Astrocyte (in vitro differentiated cells and primary cell): ENCODE measurements at places on chromosomes 6 and 20. TPM values are rescaled to one million over a fixed set of nuclear protein-coding genes. Genes with fewer than 3 reads are reported as not detected.
A peak's percentile ranks its signal among the peaks of the same experiment; 100 is the strongest.

The OARD1 gene
- total RNA-seq = 10.6 and 14.3 TPM in 2 replicates

The PDCD2 gene
- 60.2 and 68.4 TPM in 2 replicates for total RNA-seq

The HDGFL1 gene
- not detected in 2 replicates for total RNA-seq

The SLC23A2 gene
- 19.2 and 20.8 TPM in 2 replicates for total RNA-seq

The TTBK1 gene
- total RNA-seq = 0.14 TPM in 1 of 2 replicates, not detected in the other

The SRSF6 gene
- 149 and 150 TPM in 2 replicates for total RNA-seq

The ARMH2 gene
- total RNA-seq = not detected in 2 replicates

- no peak for DNase-seq
Measured at GRCh38 chr20:8587251-8587650, 455.2 kb downstream of the PLCB1 start.

DNA sequence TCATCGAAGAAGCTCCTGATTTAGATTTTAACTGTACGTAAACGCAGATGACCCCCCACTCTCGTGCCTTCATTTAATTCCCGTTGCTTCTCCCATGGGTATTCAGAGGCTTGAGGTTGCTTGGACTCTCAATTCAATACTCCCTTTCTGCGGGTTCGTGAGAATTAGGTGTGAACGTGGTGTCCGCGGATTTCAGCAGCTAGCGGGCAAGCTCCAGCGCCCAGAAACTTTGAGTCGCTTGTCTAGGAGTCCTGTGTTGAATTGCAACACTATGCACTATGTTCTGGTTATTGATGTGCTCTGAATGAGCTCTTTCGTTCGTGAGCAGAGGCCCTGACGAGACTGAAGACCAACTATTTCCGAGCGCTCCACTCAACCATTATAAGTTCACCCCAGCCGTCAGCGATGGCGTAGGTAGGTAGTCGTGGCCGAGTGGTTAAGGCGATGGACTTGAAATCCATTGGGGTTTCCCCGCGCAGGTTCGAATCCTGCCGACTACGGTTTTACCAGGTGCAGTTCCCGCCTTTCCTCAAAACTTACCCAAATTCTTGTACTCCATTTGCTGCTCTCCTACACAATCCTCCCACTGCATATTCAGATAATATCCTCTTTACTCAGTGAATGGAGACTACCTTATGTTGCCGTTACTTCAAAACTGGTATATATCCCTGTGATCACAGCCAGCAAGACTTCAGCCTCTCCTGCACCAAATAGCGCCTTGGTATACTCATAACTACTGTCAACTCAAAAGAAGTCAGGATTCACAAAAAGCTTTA lies 72.6 kb upstream of the ZNF184 start:
- peak; percentile 73 for DNase-seq

- no peak for DNase-seq
Measured at GRCh38 chr20:57743450-57744095, 33.8 kb upstream of the PMEPA1 start.

- no peak for DNase-seq
Measured at GRCh38 chr6:108009894-108010293, 51.9 kb upstream of the SEC63 start.

DNA sequence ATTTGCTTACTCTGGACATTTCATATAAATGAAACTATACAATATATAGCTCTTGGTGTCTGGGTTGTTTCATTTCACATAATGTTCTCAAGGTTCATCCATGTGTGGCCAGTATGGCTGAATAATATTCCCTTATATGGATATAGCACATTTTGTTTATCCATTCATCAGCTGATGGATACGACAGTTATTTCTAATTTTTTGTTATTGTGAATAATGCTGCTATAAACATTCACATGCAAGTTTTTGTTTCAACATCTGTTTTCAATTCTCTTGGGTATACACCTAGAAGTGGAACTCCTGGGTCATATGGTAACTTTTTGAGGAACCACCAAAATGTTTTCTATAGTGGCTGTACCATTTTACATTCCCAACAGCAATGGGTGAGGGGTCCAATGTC lies 101.1 kb downstream of the CDK19 start:
- no peak for DNase-seq

- DNase-seq = no peak
Measured at GRCh38 chr6:32432050-32432450, 7.6 kb upstream of the HLA-DRA start.

DNA sequence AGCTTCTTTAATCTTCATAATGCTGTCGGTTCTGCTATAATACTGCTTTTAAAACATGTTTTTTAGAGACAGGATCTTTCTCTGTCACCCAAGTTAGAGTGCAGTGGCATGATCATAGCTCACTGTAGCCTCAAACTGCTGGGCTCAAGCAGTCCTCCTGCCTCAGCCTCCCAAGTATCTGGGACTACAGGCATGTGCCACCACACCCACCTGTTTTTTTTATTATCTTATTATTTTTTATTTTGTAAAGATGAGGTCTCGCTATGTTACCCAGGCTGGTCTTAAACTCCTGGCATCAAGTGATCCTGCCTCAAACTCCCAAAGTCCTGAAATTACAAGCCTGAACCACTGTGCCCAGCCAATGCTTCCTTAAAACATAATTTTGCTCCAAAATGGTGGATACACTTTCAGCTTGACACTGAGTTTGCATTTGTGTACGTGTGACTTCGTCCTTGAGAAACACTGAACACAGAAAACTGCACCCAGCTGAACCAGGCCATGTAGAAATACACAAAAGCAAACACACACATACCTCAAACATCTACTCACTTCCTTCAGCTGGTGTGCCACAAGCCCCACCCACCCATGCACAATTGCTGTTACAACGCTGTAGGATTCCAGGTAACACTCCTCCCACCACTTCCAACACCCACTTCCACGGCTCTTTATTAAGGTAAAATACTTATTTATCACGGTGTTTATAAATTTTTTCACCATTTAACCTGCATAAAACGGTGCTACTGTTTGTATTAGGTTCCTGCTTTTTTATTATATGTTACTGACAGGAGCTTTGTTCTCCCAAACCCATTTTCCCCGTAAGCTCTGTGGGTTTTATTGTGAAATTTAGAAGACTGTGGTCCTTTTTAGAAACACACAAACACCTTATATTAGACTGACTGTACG lies 109.1 kb downstream of the TSHZ2 start:
- DNase-seq = peak; percentile 90

- peak; percentile 45 for DNase-seq
Measured at GRCh38 chr6:21971541-21971940, 325.3 kb downstream of the PRL start.

DNA sequence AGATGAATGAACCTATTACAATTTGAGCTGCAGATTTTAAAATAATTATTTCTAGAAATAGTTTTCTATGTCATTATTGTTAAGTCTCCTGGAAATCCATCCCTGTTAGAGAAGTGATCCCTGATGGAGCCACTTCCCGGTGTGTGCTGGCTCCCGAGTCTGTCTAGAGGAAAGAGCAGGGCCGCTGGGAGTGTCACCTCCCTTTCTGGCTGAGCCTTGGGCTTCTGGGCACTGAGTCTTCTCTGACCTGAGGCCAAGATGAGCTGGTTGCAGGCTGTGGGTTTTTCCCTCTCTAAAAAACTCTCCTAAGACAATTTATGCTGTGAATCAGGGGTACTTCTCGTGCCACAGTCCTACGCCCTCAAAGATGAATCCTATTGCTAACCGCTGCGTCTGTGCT lies 28.8 kb upstream of the TCFL5 start:
- DNase-seq = no peak

- DNase-seq = no peak
Measured at GRCh38 chr6:13563009-13563408, 11.4 kb upstream of the SIRT5 start.

GRCh38 chr20:31894980-31895675 lies 24.7 kb downstream of the TTLL9 start:
- peak; percentile 11 for DNase-seq

DNA sequence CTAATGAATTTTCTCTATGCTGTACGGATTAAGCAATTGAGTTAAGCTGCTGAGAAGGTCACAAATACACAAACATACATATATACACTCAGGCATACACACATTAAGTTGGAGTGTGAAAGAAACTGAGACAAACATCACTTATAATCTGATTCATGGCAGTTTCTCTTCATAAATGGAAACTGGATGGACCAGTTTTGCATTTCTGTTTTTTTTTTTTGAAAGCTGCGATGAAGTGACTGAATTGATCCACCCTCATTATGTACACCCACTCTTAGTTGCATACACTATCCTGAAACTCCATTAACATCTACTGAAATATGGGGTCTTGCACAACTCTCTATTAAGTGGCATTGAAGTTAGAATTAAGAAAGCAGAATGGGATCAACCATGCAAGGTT lies 32.9 kb upstream of the TENT5A start:
- DNase-seq = no peak

- DNase-seq = peak; percentile 87
Measured at GRCh38 chr6:88650029-88650619, 313.3 kb downstream of the RNGTT start.

GRCh38 chr20:45111285-45111684 lies 3.7 kb downstream of the WFDC5 start:
- no peak for DNase-seq

DNA sequence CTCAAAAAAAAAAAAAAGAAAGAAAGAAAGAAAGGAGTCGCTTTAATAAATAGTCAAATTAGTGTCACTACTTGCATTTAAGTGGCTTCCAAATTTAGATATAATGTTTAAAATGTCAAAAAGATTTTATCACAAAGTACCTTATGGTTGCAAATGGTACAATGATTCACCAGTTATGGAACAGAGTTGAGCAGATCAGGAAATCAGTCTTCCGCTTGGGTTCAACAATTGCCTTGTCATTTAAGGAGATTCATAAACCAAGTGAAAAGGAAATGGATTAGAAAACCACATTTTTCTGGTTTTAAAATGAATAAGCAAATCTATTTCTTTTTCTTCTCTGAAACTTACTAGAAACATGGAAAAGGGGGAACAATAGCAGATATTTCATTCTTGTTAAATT lies 94.8 kb upstream of the PTPRT start:
- DNase-seq = no peak

DNA sequence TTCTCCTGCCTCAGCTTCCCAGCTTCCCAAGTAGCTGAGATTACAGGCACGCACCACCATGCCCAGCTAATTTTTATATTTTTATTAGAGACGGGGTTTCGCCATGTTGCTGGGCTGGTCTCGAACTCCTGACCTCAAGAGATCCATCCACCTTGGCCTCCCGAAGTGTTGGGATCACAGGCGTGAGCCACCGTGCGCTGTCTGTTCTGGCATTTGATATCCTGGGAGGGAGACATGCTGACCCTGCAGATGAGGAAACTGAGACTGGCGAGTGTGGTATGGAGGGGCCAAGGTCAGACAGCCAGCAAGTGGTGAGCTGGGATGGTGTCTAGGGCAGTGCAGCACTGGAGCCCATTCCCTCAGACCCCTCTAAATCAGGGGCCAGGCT lies 44.6 kb downstream of the SRC start:
- no peak for DNase-seq

DNA sequence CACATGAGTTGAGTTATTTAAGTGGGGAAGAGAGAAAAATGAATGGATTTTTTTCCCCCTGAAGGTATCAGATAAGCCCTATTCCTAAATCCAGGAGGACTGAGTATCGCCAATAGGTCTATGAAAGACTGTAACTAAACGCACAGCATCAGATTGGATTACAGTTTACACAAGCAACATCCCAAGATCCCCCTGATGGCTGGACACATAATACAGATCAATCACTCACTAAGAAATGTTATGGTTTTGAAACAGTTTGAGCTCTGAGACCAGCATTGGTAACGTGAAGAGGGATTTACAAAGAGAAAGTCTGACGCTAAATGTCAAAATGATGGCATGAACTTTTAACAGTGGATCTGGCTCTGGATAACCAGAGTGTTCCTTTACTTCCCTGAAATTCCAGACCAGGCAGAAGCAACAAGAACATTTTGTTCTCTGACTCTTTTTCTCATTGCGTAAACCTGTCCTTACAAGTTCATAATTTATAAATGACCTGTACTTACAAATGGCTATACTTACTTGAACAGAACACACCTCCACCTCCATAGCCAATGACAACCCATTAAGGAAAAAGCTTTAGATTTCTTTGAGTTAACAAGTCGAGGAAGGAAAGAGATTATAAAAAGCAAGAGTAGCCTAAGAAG lies 131.8 kb upstream of the BEND3 start:
- DNase-seq = no peak

GRCh38 chr6:38417521-38417920 lies 222.2 kb downstream of the BTBD9 start:
- DNase-seq = no peak

DNA sequence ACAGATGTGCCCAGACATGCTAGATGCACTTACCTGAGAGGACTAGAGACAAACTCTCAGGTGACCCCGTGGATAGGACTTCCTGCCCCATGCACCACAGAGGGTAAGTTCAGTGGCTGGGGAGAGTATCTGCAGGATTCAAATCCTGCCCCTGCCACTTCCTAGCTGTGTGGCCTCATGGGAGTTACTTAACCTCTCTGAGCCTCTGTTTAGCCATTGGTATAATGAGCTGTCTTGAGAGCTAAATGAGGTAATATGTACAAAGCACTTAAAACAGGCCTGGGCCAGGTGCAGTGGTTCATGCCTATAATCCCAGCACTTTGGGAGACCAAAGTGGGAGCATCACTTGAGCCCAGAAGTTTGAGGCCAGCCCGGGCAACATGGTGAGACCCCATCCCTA lies 59.3 kb downstream of the GRM4 start:
- DNase-seq = no peak

DNA sequence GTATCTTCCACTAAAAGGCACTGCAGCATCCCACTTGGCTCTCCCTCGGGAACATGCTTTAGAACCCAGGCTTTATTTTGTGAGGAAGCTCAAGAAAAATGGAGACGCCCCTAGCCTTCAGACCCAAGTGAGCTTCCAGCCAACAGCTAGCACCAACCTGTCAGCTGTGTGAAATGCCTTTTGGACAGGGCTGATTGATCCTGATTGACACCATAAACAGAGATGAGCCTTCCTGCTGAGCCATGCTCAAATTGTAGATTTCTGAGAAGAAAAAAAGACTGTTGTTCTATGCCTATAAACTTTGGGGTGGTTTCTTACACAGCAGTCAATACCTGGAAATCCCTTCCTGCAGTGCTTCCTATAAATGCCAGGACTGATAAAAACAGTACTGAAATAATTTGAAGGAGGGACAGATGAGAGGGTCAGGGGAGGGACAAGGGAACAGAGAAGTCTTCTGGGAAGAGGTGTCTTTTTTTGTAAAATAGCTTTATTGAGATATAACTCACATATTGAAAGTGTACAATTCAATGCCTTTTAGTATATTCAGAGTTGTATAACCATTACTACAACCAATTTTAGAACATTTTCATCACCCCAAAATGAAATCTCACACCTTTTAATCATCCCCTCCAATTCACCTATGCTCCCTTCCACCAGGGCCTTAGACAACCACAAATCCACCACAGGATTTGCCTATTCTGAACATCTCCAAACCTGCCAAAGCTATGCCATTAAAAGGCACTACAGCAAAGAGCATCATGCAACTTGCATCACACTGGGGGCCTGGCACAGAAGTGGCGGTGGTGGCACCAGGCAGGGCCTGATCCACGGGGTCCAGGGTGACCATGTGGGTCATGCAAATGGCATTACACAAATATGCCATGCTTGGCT lies 2.7 kb upstream of the STK4 start:
- DNase-seq = no peak

GRCh38 chr20:57440678-57441509 lies 49.7 kb downstream of the RBM38 start:
- DNase-seq = no peak

GRCh38 chr20:63522091-63522868 lies 1.7 kb downstream of the PPDPF start:
- no peak for DNase-seq

GRCh38 chr20:44837946-44838345 lies 27.6 kb upstream of the RIMS4 start:
- DNase-seq = no peak
